ENCODE measurements at places on chromosomes 1 and 21. TPM values are rescaled to one million over a fixed set of nuclear protein-coding genes. Genes with fewer than 3 reads are reported as not detected.

The ABCG1 gene
- polyA plus RNA-seq = 9.2 TPM

The ITPKB gene
- 28.5 TPM for polyA plus RNA-seq

The MTARC2 gene
- polyA plus RNA-seq = 81.2 TPM

The TLCD4 gene
- polyA plus RNA-seq = 12.1 TPM

- DNase-seq = peak; percentile 62
Observed at GRCh38 chr1:58883888-58884482, 100.1 kb upstream of the JUN start.

The ATP1A4 gene
- 0.17 TPM for polyA plus RNA-seq
